ENCODE measurements at places on chromosomes 1 and 21. TPM values are rescaled to one million over a fixed set of nuclear protein-coding genes. Genes with fewer than 3 reads are reported as not detected.

The CHI3L1 gene
- total RNA-seq = 1.0 TPM

DNA sequence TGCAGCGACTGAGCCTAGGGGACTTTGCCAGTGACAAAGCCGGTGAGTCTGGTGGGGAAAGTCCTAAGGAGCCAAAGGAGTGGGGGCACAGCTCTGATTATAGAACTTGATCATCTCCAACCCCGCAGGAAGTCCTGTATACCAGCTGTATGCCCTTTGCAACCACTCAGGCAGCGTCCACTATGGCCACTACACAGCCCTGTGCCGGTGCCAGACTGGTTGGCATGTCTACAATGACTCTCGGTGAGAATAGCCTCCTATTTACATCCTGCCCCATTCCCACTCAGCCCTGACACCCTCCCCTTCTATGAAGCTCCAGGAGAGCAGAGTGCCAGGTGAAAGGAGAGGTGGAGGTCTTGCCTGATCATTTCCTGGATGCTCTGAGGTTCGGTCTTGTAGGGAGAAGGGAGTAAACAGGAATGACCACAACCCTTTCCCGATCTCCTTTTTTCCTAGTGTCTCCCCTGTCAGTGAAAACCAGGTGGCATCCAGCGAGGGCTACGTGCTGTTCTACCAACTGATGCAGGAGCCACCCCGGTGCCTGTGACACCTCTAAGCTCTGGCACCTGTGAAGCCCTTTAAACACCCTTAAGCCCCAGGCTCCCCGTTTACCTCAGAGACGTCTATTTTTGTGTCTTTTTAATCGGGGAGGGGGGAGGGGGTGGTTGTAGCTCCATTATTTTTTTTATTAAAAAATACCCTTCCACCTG lies 1.2 kb upstream of the PPOX start:
- DNase-seq = no peak

GRCh38 chr1:35702508-35702907 lies 16.2 kb downstream of the C1orf216 start:
- no peak for DNase-seq

The OR2T2 gene
- total RNA-seq = not detected

DNA sequence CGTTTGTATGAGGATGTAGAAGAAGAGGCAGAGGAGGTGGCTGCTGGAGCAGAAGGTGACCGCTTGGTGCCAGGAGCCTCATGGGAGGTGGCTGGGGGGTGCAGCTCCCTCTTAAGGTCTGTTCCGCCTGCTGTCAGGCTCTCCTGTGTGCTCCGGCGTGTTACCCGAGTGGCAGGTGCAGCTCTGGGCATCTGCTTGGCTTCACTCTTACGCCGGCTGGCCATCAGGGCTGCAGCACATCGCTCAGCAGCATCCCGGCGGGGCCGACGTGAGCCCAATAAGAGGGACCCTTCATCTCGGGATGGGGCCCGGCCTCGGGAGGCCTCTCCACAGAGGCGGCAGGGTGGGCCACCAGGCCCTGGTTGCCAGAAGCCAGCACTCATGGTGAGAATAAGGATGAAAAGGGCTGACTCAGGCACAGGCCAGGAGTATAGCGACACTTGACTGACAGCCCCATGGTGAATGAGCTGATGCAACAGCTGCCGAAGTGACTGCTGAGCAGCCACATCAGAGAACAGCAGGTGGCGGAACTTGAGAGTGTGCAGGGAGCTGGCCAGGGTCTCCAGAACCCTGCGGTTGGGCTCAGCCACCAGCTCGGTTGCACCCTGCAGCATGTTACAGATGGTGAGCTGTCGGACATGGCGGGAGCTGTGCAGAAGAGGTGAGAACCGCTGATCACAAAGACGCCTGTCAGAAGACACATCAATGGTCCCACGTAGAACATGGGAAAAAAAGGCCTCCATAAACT lies 17.5 kb downstream of the LRRC41 start:
- peak; percentile 50 for DNase-seq

- DNase-seq = no peak
Measured at GRCh38 chr21:41898998-41899397, 19.9 kb upstream of the PRDM15 start.

DNA sequence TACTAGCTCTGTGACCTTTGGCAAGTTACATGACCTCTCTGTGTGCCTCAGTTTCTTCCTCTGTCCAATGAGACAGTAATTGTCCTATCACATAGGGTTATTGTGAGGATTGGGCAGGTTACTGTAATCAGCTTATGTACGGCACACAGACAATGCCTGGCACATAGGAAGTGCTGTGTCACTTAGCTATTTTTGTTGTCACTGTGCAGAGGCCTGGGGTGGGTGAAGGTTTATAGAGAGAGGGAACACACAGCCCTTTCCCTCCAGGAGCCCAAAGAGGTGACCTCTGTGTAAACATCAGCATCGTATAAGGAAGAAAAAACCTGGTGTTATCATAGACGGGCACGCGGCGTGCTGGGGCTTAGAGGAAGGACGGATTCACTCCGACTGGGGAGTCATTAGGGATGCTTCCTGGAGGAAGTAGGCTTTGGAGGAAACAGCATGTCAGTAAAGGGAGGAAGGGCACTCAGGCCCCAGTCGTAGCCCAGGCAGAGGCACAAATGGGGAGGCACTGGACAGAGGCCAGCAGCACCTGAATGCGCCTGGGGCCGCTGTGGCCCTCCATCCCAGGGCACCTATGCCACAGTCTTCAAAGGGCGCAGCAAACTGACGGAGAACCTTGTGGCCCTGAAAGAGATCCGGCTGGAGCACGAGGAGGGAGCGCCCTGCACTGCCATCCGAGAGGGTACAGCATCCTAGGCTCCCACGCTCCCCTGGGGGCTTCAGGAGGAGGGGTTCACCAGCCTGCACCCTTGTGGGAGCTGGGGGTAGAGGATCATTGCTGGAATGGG lies 21.2 kb downstream of the CDK18 start:
- no peak for DNase-seq

- peak; percentile 15 for DNase-seq
Measured at GRCh38 chr1:209652873-209653401, 712 bp upstream of the LAMB3 start.

The OR2L3 gene
- not detected for total RNA-seq

The TPM3 gene
- total RNA-seq = 551 TPM

DNA sequence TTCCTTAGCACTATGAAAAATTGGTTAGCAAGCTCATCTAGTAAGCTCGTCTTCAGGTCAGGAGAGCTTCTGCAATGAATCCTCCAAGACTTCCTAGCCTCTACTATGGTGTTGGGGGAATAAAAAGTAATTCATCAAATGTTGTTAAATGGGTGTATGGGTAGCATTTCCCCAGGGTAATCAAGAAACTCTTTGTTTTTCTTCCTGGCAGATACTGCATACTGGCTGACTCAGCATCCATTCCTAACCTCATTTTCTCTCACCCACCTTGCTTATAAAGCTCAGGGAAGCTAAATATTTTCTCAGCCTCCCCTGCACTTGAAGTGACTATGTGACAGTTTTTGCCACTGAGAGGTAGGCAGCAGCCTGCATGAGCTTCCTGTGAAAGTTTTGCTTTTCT lies 83.4 kb downstream of the MAB21L3 start:
- no peak for DNase-seq

DNA sequence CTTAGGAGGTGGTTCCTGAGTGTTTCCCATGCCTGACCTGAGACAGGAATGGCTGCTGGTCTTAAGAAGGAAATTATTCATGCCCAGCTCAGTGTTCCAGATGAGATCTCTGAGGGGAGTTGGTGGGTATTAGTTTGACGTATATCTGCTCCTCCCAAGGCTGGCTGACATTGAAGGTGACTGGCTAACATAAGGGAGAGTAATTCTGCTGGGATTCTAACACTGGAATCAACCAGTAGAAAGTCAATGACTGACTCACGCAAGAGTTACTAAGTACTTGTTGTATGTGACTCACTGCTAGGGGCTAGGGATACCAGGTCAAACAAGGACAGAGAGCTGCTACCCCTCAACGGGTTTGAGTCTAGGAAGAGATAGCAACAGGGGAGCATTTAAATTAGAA lies 177.3 kb downstream of the CACNA1E start:
- DNase-seq = no peak
